Stimulated activated CD4-positive, alpha-beta T cell treated with anti-CD3 and anti-CD28 coated beads, TNF-alpha, amount 100 ng/mL, for 1 hour (primary cell): ENCODE measurements at places on chromosomes 3 and 15.
A peak's percentile ranks its signal among the peaks of the same experiment; 100 is the strongest.

GRCh38 chr3:53269888-53270880 lies 14.4 kb upstream of the TKT start:
- no peak for DNase-seq

GRCh38 chr15:22916606-22917350 lies 63.4 kb downstream of the CYFIP1 start:
- no peak for DNase-seq

DNA sequence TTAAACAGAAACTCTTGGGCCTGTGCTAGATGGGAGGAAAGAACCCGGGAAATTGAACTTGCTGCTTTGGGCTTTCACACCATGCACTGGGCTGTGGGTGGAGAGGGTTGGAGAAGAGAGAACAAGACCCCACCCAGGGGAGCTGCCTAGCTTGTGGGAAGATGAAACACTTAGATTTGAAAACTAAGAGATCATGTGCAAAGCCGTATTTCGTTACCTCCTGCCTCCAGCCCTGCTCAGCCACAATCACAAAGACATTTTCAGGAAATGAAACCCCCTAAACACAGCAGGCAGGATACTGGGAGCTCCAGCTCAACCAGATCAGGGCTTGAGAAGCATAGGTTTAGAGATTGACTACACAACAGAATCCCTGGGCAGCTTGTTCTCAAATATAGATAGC lies 183.0 kb upstream of the C2CD4B start:
- DNase-seq = no peak

DNA sequence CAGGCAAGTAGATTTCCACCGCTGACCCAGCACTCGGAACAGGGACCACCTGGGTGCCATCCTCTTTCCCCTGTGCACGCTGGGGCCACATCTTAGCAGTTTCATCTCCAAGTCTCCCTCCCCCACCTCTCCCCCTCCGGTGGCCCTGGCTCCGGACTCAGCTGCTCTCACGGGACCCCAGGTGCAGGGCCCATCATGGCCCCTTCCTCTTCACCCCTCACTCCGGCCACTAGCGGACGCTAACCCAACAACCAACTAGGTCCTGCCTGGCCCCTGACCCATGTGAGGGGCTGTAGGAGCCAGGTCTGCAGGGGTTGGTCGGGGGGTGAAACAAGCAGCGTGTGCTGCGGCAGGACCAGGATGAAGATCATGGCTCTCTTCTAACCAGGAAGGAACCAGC lies 31.3 kb upstream of the IQSEC1 start:
- DNase-seq = no peak

GRCh38 chr3:113898892-113899291 lies 48.9 kb upstream of the ZDHHC23 start:
- no peak for DNase-seq

DNA sequence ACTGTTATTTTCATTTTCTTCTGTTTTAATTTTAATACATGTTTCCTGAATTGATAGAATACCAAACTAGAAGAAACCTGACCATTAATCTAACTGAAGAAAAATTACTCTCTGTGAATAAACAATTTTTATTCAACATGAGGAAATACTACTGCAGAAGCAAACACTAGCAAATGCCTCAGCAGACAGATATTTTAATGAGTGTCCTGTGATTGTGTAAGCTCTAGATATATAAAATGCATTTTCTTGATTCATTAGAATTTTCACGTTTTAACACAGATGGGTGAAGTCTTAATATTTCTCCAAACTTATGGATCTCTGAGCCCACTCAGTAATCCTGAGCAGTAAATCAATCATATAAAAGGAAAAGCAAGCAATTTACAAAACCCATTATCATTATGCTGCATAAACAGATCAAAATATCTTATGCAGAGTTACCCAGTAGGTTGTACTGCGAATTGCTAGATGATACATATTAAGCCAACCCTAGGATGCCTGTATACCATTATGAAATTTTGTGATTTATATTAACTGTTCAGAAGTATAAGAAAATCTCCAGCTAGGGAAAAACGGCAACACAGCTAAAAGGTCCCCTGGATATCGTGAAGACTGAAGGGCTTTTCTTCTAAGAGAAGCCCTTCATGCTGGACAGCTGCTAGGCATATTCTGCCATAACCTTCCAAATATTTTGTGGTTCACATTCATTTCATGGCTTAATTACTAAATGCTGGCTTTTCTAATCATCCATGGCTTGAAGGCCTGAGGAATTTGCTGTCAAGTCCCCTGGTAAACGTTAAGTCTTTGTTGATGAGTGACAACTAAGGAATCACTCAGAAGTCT lies 157.7 kb upstream of the TGFBR2 start:
- DNase-seq = no peak

DNA sequence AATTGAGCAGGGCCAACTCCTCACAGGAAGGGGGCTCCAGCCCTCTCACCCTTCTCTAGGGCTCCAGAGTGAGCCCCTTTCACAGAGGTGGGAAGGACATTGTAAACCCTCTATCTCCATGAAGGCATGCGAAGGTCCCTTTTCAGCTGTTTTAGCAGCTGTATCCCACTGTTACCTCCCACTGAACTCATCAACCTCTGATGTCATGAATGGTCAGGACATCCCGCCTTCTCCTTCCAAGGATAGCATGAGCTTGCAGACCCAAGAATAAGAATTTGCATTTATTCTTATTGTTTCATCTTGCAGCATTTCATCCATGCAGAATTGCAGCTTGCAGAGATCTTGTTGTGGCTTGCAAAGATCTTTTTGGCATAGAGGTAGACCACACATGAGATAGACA lies 24.3 kb upstream of the FGD5 start:
- no peak for DNase-seq

DNA sequence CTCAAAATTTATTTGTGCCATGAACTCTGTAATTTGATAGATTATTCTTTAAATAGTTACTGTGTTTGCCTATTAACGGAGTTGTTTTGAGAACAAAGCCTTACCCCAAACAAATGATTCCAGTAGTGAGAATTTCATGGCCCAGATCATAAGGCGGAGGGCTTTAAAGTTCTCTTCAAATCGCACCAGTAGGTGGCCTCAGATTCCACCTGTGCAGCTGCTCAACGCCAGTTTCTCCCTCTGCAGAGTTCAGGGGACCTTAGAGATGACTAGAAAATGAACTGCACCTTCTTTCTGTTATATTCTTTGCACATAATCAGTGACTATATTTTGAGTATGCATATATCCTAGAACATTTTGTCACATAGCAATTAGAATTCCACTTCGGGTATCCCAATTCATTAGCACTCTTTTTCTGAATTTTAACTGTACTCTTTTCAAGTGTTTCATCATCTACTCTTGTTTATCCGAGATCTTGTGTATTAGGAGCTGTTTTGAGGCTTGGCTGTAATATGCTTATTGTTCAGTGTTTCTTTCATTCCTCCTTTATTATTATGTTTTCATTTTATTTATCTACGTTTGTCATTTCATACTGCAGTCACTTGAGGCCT lies 232.6 kb upstream of the CHRM5 start:
- DNase-seq = no peak

DNA sequence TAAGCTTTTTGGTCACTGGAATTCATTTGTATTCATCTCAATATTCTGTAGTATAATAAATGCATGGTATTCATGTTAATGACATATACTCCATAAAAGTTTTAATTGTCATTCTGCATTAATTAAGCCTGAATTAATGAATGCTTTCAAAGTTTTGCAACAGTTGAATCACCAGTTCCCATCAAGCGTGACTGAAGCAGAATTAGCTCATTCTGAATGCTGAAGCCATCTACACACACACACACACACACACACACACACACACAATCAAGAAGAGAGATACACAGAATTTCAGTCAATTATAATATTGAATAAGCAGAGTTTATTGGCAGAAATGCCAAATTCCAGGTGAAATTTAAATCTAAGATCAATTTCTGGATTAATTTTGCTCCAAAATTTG lies 252.1 kb upstream of the KCNMB2 start:
- no peak for DNase-seq

DNA sequence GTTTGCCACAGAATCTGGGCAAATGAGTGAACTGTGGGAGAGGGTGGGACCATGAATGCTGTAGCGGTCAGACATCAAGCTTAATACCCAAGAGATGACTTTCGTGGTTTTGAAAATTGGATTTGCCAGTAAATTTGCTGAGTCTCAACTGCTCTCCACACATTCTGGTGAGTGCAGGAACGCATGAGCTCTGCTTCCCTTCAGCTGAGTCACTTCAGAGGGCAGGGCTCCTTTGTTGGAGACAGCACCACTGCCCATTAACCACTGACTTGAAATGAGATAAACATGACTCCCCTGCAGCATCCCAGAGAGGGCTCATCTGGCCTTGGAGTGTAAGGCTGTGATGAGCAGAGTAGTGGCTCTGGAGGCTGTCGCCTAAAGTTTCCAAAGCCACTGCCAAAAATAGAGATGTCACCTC lies 22.6 kb downstream of the RARRES1 start:
- DNase-seq = no peak

- no peak for DNase-seq
These were observed 201.1 kb upstream of the LPP start for GRCh38 chr3:187952849-187953248.

- no peak for DNase-seq
These were observed 74.9 kb upstream of the MFGE8 start for GRCh38 chr15:88987934-88988671.

- peak; percentile 11 for DNase-seq
These were observed 26.4 kb upstream of the PDE8A start for GRCh38 chr15:84955089-84955848.

DNA sequence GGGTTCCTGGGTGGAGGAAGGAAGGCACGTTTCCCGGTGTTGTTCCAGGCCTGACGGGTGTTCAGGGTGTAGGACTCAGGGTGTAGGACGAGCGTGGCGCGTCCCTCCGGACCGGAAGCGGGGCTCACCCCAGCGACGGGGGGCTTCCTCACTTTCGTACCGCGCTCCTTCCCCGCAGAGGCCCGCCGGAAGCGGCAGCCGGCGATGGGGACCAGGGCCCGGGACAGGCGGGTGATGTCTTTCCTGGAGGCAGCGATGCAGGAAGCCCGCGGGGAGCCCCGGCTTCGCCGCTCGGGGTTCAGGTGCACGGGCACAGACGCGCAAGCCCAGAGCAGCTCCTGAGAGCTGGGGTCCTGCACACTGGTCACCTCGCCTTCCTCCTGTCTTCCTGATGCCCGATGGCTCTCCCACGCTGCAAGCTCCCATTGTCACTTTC lies 13.4 kb downstream of the FOXL2NB start:
- no peak for DNase-seq

DNA sequence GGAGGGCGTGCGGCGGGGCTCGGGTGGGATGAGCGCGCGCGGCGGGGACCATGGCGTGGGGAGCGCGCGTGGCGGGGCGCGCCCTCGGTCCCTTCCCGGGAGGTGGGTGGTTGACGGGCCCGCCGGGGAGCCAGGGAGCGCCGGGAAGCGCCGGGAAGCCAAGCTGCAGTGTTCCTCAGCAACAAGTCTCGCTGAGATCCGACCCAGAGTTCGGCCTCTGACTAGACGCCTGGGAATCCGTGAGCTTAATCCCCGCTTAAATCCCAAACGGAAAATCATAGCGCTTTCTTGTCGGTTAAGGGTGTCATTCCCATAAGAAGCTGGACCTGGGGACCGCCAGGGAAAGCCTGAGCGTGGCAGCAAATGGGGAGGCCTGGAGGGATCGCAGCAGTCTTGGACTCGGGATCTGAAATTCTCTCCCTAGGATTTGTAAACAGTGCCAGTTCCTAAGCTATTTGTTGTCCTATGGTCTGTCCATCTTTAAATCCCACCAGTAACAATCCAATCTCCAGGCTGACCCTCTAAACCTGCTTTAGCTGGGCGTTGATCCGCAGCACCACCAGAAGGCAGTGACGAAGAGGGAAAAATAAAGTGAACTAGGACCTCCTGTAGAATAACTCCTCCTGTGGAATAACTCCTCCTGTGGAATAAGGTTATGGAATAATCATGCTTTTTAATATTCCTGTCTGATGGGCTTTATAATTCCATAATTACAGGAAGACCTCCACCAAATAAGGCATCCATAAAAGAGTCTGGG lies 570 bp upstream of the NEDD4 start:
- no peak for DNase-seq

DNA sequence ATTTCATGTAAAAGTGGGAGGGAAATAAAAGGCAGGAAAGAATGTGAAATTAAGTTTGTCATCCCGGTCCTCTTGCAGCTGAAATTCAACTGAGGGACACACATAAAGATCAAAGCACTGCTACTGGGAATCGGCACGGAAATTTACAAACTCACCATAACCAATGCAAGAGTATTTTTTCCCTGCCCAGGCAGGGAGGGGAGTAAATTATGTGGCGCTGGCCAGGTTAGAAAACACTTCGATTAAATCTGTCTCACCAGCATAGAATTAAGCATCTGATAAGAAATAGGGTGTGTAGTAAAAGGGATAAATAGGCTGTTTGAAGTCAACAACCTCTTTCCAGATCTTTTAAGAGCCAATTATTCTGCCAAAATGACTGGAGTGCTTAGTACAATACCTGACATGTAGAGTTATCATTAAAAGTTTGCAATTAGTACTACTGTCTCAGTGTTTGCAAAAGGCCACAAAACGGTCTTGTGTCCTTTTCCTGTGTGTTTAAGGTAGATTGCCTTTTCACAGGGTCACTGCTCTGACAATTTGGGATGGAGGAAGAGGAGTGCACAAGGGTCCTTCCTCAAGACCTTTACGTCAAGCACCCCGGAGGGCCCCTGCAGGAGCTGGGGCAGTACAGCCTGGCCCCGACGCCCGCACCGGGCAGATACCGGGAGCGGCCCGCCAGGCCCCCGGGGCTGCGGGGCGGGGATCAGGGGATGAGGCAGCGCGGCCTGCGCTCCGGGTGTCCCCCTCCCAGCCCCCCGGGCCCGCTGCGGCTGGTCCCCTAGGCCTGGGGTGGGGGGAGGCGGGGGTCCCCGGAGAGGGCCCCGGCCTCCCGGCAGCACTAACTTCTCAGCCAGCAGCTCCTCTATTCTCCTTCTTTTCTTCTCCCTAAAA lies 651 bp downstream of the UBA3 start:
- DNase-seq = no peak
